ENCODE measurements at places on chromosomes 3 and 15.

DNA sequence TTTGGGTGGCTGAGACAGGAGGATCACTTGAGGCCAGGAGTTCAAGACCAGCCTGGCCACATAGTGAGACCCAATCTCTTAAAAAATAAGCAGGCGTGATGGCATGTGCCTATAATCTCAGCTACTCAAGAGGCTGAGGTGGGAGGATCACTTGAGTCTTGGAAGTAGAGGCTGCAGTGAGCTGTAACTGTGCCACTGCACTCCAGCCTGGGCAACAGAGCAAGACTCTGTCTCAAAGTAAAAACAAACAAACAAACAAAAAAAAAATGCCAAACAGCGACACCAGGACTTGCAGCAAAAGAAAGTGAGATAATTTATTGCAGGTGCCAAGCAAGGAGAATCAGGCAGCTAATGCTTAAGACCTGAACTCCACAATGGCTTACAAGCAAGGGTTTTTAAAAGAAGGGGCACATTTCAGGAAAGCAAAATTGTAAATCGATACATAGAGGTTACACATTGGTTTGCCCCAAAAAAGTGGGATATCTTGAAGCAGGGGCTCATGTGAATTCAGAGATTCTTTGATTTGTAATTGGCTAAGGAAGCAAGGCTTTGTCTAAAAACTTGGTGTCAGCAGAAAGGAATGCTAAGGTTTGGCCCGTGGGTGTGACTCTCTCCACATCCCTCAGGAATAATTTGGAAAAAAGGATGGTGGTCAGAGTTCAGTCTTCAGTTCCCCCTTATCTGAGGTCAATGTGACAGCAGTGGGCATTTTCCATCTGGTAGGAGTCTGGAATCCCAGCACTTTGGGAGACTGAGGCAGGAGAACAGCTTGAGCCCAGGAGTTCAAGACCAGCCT lies 5.2 kb upstream of the MPI start:
- peak; percentile 20 for DNase-seq

DNA sequence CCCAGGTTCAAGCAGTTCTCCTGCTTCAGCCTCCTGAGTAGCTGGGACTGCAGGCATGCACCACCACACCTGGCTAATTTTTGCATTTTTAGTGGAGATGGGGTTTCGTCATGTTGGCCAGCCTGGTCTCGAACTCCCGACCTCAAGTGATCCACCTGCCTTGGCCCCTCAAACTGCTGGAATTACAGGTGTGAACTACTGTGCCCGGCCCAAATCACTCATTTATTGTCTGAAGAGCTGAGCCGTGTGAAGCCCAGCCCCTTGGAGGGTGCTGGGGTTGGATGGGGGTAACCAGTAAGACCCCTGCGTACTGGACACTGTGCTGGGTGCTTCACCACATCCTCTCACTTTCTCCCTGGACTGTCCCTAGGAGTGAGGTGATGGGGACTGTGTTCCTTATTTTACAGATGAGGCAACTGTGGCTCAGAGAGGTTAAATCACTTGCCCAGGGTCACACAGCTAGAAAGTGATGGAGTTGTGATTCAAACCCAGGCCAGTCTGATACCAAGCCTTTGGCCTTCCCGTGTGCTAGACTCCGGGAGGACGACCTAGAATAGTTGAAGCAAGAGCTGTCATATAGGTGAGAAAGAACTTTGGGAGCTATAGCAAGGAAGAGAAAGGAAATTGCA lies 41.7 kb upstream of the IREB2 start:
- DNase-seq = no peak

DNA sequence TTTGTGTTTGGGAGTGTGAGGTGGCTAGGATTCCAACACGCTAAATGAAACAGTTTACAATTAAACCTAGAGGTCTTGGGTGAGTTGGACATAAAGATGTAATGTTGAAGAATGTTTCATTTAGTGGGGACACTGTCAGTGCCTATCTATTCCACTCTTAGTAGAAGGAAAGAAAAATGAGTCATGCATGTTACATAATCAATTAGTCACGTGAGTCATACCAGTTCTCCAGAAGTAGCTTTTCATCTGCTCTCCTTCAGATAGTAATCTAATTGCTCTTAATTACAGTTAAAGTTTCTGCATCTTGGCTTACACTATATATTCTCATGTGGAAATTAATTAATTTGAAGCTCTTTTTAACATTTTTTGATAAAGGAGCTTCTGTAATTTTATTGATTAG lies 115.7 kb upstream of the P2RY1 start:
- peak; percentile 56 for DNase-seq

DNA sequence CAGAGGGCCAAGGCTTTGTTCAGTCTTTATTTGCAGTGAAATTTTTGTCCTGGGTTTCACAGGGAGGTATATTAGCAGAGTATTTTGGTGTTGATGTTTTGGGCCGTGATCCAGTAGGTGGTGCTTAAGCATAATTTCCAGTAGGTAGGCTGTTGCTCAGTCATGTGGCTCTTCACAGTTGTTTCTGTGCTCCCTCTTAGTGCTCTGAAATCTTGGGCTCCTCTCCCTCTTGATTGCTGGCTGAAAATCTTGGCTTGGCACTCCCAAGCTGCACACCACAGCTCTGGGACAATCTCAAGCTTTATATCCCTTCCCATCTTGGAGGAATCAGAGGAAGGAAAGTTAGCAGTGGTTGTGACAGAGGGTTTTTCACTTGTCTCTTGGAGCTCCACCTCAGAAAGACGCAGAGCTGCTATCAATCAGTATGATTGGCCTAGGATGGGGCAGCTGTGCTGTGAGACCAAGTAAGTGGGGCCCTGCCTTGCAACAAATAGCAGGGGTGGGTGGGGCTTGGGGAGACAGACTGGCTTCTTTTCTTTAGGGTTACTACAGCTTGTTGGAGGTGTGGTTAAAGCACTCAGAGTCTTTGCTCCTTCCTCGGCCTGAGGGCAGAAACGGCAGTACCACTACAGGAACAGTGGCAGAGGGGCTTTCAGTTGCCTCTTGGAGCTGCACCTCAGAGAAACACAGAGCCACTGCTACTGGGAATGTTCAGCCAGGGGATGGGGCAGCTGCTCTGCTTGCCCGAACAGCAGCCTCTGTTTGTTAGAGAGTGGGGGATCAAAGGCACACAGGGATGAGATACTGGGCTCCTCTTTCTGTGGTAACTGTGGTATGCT lies 627.0 kb downstream of the SI start:
- DNase-seq = no peak

DNA sequence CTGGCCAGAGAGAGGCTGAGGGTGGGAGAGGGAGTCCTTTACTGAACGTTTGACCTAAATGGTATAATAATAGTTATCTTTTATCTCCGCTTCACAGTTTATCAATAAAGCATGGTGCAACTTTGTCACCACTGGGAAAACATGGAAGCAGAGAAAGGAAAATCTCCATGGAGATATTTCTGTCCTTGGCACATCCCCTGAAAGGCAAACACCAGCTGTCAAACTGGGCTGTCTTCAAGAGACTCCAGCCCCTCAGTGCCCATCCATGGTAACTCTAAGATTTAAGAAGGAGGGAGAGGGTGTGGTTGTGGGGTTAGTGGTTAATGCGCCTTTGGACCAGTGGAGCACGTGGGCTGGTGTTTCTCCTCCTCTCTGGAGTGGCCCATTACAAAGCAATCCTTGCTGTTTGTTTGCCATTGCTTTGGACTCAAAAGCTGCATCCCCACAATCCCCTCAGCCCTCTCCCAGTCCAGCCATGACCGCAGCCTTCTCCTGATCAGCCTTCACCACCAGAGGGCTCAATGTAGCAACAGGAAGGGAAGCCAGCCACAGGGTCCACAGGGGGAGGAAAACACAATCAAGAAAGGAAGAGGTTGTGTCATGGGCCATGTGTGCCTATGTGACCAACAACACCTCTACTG lies 38.2 kb upstream of the FAM174B start:
- DNase-seq = peak; percentile 18

Data from fibroblast of skin of right quadriceps (primary cell).